ENCODE measurements at places on chromosomes 16 and 17.

DNA sequence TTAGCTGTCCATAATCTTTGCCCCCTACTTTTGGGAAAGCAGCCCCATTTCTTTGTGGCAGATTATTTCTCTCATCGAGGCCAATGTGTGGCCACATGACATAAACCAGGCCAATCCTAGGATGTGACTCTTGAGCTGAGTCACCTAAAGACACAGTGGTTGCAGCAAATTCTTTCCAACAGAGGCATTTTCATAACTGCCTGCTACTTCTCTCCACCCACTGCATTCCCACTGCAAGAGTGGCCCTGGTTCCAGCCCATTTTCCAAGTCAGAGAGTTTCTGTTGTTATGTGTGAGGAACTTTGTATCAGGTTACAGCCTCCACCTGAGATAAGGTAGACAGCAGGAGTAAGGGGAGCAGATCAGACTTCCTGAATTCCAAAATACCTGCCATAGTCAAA lies 195.2 kb downstream of the RGS9 start:
- no peak for DNase-seq

DNA sequence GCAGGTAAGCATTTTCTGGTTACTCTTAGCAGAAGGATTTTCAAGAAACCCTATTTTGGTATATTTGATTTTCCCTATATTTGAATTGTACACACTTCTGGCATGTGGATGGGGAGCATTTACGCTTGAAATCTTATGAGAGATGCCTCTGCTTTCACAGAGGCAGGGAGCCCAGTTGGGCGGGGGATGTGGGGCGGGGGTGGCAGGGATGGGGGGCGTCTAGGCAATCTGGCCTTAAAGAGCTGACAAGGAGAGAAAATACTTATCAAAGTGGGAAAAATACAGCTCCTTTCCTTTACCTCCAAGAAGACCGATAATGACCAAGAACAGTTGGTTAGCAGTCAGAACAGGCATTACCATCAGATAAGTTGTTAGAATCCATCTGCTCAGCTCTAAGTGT lies 79.1 kb upstream of the NUDT7 start:
- DNase-seq: no peak

GRCh38 chr16:28602529-28602928 lies 5.7 kb upstream of the SULT1A2 start:
- DNase-seq: no peak

- no peak for DNase-seq
Observed at GRCh38 chr17:50312308-50312707, 33.6 kb upstream of the XYLT2 start.

DNA sequence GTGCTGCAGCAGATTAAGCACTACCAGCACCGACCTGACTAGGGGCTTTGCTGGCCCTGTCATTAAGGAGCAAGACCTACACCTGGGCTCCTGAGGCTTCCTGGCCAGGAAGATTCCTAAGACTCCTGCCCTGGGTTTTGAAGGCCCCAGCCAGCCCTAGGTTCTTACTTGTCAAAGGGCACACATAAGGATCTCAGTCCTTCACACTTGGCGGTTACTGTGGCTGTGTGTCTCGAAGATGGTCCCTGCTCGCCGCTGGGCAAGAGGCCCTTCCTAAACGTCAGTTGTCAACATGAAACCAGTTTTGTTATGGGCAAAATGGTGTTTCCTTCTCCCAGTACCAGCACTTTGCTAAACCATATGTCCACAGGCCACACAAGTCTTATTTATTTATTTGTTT lies 470.6 kb downstream of the TOX3 start:
- DNase-seq: no peak

DNA sequence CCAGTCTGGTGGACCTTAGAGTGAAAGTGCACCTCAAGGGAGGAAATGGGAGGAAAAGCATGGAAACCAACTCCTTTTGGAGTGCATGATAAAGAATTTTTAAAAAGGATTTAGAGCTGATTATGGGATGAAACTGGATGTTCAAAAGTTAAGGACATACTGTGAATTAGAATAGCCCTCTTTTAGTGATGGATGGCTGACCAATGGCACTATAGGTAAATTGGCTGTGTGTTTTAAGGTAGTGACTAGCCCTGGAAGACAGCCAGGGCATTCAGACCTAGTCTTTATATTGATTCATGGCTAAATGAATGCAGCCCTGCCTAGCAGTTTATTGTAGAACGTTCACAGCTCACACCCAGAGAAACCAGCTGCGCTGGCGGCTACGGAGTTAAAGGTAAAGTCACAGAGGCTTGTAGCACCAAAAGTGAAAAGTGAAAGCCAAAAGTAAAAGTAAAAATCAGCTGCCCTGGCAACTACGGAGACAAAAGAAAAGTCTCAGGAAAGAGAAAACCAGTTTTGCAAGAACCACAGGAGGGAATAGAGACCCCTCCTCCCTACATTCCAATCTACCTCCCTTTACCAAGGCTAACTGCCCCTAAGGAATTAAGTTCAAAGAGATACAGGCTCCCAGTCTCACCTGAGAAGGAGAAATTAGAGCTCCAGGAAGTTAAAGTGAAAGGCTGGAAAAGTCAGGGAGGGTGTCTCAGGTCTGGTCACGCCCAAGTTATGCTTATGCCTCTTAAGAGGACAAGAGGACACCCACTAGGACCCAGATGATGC lies 21.8 kb downstream of the ACSM1 start:
- no peak for DNase-seq

GRCh38 chr17:14331225-14331981 lies 30.5 kb downstream of the HS3ST3B1 start:
- DNase-seq: no peak

GRCh38 chr16:5505091-5505887 lies 407.7 kb upstream of the EEF2KMT start:
- no peak for DNase-seq

GRCh38 chr16:67764158-67764667 lies 42.1 kb downstream of the RANBP10 start:
- DNase-seq: no peak

DNA sequence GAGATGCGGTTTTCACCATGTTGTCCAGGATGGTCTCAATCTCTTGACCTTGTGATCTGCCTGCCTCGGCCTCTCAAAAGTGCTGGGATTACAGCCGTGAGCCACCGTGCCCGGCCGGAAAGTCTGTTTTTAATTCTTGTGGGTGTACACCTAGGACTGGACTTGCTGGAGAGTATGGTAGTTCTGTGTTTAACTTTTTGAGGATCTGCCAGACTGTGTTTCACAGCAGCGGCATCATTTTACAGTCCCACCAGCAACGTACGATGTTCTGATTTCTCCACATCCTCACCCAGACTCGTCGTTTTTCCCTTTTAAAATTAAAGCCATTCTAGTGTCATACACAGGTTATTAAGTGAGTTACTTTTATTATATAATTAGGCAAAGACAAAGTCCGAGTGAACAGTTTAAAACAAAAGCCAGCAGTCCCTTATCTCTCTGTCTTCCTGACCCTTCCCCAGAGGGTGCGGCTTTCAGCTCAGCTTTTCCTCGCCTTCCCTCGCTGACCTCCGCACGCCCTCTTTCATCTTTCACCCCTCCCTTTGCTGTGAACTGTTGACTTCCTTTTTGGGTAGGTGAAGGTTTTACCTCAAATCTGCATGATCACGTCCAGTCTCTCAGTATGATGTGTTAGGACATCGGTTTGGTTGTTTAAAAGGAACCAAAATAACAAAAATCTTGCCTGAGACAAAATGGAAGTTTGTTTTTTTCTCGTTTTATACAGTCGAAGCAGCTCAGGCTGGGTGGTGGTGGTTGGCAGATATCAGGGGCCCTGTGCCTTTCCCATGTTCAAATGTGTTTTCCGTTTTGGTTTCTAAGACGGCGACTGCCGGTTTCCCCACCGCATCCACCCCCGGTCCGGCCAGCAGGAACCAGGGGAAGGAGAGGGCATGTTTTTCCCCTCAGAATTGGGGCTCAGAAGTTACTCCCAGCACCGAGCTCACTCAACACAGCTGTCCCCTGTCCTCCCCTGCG lies 18.0 kb downstream of the FAM234A start:
- no peak for DNase-seq

GRCh38 chr17:57211543-57211942 lies 44.8 kb upstream of the MSI2 start:
- no peak for DNase-seq

DNA sequence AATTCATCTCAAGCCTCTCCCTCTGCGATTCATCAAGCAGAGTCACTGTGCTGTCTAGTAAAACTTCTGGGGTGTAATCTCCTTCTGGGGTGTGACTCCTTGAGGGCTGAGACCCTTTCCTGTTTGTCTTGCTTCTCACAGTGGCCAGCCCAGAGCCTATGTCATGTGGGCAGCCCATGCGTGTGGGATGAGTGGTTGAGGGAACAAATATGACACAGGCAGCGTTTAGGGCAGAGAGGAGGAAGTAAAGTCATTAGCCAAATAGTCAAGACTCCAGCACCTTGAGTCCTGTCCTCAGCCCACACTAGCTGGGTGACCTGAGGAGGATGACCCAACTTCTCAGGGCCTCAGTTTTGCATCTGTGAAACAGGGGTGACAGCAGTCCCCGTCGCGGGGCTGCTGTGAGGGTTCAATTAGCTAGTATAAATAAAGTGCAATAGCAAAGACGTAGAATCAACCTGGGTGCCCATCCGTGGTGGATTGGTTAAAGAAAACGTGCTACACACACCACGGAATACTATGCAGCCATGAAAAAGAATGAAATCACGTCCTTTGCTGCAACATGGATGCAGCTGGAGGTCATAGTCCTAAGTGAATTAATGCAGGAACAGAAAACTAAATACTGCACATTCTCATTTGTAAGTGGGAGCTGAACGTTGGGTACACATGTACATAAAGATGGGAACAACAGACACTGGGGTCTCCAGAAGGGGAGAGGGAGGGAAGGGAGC lies 4.5 kb upstream of the ITGAX start:
- DNase-seq: no peak

All from stimulated activated naive CD4-positive, alpha-beta T cell (primary cell).